ENCODE measurements at places on chromosomes 7 and 10.

DNA sequence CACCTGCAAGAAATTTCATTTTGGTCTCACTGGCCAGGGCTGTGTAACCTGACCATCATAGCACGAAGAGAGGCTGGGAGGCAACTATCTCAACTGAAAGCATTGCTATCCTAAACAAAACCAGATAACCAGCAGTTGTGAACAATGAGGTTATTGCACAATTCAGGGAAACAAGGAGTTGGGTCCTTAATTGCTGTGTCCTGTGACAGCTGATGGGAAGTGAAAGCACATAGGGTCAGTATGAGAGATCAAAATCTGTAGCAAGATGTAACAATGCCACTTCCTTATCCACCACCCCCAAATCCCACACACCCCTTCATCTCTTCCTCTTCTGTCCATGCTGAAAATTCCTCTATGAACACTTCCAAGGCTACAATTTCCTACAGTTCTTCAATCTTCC, 80.2 kb downstream of the HTR7 start:
- DNase-seq: no peak

- no peak for DNase-seq
Observed at GRCh38 chr10:101545898-101546297, 42.2 kb downstream of the POLL start.

DNA sequence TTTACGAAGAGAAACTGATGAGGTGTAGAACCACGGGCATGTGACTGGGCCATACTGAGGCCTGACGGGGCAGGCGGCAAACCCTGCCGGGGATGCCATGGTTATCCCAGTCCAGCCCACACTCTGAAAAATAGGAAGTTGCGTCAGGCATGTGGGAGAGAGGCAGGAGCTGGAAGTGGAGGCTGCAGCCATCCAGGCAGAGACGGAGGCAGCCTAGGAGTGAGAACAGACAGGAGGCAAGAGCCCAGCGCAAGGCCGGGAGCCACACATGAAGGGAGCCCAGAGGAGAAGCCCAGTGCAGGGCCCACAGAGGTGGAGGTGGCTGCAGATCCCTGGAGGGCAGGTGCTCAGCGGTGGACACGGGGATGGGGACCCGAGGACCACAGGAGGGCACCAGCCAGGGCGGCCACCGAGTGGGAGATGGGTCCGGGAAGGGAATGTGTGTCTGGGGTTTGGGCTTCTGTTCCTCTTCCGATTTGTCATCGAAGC, 175.2 kb upstream of the PPP2R2D start:
- DNase-seq: no peak

DNA sequence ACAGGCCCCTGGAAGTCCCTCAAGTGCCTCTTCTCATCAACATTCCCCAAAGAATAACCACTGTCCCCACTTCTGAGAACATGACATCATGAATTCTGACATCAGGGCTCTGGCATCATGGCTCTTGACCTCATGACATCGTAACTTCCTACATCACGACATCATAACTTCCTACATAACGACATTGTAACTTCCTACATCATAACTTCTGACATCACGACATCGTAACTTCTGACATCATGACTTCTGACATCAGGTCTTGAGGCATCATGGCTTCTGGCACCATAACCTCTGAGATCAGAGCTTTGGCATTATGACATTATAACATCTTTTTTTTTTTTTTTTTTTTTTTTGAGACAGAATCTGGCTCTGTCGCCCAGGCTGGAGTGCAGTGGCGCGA, 66.7 kb upstream of the FAM20C start:
- DNase-seq: no peak

DNA sequence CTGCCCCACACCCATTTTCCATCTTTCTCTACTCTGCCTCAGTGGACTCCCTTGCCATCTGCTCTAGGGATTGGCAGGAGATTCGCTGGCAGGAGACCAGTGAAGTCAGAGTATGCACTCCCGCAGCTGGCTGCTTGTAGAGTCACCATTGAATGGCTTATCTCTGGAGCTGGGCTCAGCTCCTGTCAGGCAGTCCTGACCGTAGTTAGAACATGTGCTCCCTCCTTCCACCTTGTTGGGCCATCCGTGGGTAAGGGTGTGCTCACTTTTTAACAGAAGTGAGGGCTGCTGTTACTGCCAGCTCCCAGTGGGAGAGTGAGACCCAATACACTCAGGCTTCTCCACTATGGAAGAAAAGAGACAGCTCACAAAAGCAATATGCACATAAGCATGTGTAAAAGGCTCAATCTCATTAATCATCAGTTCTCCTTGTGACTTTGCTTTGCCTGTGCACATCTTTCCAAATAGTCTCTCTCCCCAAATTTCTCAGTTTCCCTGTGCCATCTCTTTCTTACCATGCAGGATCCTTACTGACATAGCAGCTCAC, 773.3 kb downstream of the GRID1 start:
- DNase-seq: no peak

DNA sequence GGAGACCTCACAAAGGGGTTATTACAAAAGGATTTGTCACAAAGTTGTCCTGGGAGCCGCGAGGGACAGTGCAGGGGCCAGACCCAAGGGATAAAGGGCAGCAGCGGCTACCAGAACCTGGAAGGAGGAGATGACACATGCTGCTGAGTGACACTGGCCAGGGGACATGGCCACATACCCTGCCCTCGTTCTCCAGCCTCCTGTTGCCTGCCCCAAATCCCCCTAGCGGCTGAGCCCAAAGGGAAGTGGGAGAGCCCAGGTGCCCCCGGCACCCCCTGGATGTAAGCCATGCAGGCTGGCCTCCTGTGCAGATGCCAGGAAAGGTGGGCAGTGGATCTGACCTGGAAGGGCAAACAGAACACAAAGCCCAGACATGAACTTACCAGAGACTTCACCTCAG, 42.7 kb downstream of the C10orf143 start:
- no peak for DNase-seq

DNA sequence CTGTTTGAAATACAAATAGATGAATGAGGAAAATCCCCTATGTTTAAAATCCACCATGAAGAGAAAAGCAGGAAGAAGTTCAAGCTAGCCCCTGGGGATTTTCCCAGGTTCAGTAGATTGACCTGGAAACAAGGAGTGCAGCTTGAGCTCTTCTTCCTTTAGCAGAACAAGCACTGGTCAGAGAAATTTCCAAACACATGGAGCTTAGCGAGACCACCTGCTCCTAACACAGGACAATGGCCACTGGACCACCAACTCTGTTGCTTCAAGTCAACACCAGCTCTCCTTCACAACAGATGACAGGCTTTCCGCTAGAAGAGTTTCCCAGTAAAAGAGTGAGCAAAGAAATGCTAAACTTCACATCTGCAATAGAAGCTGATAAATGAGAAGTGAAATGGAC, 9.4 kb upstream of the FBXW4 start:
- DNase-seq: no peak

GRCh38 chr10:1454951-1455350, 282.4 kb downstream of the ADARB2 start:
- DNase-seq: no peak

DNA sequence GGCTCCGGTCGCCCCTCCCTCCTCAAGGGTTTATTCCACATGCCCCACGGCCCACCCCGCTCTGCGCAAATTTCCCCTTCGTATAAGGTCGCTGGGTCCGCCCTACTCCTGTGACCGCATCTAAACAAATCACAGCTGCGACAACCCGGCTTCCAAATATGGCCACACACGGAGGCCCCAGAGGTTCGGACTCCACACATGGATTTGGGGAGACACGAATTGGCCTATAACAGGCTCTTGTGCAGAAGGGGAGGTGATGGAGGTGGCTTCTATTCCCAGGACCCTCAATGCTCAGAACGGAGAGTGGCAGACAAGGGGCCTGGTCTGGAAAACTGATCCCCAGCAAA, 90.1 kb downstream of the FOXL3 start:
- no peak for DNase-seq

DNA sequence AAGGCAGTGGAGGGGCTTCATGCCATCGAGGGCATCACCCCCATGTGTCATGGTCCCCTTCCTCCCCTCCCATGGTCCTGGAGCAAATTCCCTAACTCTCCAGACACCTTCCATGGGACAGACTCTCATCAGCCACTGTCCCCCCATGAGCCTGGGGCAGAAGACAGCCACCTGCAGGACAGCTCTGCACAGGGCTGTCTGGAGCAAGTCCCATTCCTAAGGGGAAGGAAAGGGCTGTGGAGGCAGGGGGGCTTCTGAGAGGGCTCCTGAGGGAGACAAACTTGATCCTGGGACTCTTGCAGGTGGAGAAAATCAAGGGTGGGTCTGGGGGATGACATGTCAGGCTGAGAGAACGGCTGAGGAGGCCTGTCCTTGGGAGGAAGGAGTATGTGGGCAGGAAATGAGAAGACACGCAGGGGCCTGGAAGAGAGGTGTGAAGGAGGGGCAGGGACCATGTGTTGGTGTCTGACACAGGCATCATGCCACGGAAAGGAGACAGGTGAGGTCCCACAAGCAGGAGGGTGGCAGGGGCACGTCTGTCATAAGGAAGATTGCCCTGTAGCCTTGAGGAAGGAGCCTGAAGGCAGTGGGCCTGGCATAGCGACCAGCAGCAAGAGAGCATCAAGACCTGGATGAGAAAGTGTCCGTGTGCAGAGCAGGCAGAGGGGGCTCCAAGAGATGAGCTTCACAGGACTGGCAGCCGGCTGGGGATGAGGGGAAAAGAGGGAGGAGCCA, 14.4 kb upstream of the GDF10 start:
- DNase-seq: no peak

- no peak for DNase-seq
Observed at GRCh38 chr10:13847201-13847631, 260.5 kb downstream of the PRPF18 start.

- no peak for DNase-seq
Observed at GRCh38 chr7:114940220-114940619, 18.3 kb downstream of the MDFIC start.

DNA sequence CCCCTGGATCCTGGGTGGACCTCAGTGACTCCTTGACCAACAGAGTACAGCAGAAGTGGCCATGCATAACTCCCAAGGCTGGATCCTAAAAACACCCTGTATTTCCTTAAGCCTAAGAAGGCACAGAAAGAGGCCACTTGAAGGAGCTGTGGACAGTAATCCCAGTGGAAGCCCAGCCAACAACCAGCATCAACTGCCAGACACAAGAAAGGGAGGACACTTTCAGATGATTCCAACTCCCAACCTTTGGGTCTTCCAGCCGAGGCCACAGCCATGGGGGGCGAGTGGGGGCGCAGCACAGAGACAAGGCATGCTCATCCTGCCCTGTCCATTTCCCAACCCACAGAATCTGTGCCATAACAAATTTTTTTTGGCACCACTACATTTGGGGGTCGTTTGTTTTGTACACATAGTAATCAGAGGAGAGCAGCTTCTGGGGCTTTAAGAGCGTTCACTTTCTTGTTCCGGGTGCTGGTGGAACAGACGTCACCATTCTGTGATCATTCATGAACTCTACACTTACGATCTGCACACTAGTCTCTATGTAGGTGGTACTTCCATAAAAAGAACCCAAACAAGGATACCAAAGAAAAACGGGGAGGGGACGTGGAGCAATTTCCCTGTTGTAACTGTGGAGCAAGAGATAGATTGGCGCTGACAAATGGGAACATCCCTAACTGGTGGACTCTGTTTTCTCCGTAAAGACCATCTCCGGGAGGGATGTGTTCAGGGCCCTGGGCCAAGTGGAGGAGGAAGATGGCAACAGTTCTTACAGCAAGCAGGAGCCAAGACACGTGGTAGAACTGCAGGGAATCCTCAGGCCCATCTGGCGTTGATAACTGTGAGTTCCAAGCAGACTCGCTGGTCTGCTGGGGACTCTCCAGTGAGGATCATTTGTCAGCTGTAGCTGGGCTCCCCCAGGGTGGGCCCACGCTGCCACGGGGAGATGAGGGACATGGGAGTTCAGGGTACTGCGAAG, 6.0 kb upstream of the SLC29A3 start:
- no peak for DNase-seq

DNA sequence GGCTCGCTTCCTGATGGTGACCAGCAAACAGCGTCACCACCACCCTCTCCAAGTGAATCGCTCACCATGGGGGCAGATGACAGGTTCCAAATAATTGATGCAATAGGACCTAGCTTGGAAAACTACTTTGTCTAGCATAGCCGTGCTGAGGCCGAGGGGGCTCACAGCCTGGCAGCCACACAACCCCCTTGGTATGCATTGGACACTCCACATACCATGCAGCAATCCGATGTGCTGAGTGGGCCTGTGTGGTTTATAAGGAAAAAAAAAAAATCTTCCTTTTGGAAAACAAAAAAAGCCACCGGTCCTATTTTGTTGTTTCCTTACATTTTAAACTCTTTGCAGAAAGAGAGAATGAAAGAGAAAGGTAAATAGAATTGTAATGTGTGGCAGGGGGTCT, 15.1 kb downstream of the GATA3 start:
- DNase-seq: no peak

- no peak for DNase-seq
Observed at GRCh38 chr10:64023926-64024470, 502.8 kb downstream of the REEP3 start.

GRCh38 chr10:70673929-70674559, 1.7 kb downstream of the ADAMTS14 start:
- no peak for DNase-seq

GRCh38 chr7:48088559-48089045, 463 bp upstream of the UPP1 start:
- DNase-seq: peak; percentile 94

DNA sequence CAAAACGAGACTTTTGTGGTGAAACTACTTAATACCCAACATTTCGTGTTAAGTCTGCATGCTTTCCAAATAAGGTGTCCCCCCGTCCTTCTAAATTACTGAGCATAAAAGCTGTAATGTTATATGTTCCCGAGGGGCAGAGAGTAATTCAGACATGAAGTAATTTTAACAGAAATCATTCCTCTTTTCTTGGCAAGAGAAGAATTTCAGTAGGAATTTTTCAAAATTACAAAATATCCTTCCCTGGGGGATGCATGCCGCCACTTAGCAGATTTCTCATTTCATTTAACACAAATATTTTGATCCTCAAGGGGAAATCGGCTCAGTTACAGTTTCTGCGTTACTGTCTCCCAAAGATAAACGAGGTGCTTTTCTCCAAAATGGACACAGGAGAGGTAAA, 213.2 kb upstream of the RHOBTB1 start:
- DNase-seq: no peak

GRCh38 chr10:99234041-99234790, 1.4 kb downstream of the HPSE2 start:
- DNase-seq: no peak
